CD8-positive, alpha-beta T cell (primary cell): ENCODE measurements at places on chromosomes 13 and 19. TPM values are rescaled to one million over a fixed set of nuclear protein-coding genes. Genes with fewer than 3 reads are reported as not detected.

The COL5A3 gene
- 0.94 TPM for total RNA-seq

The PCDH17 gene
- total RNA-seq = not detected

The ZNF573 gene
- total RNA-seq = 5.8 TPM

The SERP2 gene
- total RNA-seq = not detected

The TJP3 gene
- 3.4 TPM for total RNA-seq

The MFSD12 gene
- 42.7 TPM for total RNA-seq

The EPSTI1 gene
- 8.8 TPM for total RNA-seq

The KASH5 gene
- not detected for total RNA-seq

The IFNL1 gene
- not detected for total RNA-seq

The ERVV-1 gene
- total RNA-seq = not detected

GRCh38 chr19:480016-480855, 16.1 kb upstream of the MADCAM1 start:
- peak; percentile 24 for DNase-seq

- no peak for DNase-seq
These were observed 1.3 kb downstream of the GNA15 start for GRCh38 chr19:3137119-3137518.

DNA sequence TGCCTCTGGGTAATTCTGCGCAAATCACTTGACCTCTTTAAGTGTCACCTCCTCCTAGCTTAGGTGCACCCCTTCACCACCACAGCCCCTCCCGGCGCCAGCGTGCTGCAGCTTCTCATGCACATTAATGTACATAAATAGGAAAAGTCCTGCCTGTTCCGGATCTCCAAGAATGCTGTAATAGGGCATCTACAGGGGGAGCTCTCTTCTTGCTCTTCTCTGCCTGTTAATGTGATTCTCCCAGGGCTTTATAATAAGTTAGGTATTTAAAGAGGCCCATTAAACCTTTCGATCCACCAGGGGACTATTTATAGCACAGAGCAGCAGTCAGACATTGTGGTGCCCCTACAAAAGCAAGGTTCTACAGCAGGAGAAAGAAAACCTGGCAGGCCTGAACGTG, 35.3 kb downstream of the SOX1 start:
- DNase-seq = no peak

- no peak for DNase-seq
These were observed 39.5 kb upstream of the CNMD start for GRCh38 chr13:52779103-52779502.

DNA sequence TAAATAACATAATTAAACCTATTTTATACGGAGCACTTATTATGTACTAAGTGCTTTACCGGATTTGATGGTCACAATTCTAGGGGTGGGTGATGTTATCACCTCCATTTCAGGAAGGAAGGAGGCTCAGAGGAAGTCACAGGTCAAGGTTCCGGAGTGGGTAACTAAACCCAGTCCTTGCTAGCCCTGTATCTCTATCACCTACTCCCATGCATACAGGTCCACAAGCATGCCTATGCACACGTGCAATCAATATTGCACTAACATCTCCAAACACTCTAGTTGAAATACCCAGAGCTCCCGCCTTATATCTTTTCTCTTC, 17.8 kb upstream of the FOSB start:
- peak; percentile 40 for DNase-seq

DNA sequence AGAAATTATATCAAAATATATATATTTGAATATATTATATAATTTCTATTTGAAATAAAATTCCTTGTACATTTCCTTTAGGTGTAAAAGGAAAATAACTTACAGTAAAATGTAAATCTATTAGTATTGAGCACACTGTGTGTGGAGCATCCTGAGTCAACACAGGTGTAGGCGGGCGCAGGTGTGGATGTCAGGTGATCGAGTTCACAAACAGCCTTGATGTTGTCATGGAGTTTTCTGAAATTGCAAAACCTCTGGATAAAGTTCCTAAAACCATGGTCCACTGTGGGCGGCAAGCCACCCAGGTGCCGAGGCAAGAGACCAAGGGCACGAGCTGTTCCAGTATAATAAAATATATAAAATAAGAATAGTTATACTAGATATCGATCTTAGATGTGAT, 27.7 kb upstream of the MCF2L start:
- no peak for DNase-seq

DNA sequence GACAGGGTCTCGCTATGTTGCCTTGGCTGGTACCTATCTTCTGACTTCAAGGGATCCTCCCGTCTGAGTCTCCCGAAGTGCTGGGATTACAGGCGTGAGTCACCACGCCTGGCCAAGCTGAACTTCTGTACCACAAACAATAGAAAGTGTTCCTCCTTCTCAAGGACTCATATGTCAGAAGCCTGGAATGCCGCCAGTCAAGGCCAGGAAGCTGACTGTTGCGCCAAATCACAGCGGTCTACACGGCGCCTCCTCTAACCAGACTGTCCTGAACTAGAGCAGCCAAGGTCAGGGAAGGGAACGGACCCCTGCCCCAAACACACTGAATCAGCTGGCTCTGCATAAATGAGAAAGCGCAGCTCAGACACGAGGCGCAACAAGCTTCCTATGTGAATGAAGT, 14.6 kb downstream of the RAB20 start:
- DNase-seq = no peak

DNA sequence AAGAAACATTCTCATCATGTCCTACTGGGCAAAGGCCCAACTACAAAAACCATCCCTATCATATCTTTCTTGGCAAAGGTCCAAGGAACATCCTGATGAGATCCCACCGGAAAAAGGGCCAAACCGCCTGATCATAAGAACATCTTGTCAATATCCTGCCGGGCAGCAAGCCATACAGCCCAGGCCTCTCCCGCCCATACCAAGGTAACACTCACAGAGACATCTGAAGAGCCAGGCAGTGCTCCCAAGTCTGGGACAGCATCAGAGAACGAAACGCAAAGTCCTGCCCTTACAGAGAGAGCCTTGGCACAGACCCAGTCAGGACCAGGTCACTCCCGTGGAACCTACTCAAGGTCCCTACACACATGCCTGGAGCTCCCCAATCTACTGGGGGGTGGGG, 18.5 kb upstream of the ZNF331 start:
- DNase-seq = no peak

- peak; percentile 70 for DNase-seq
These were observed at the start of gene GJA3 for GRCh38 chr13:20160306-20161274. Gene GJA3 (minus strand): TSS chr13:20161052. CDS start chr13:20143288, 17,764 bp downstream.

DNA sequence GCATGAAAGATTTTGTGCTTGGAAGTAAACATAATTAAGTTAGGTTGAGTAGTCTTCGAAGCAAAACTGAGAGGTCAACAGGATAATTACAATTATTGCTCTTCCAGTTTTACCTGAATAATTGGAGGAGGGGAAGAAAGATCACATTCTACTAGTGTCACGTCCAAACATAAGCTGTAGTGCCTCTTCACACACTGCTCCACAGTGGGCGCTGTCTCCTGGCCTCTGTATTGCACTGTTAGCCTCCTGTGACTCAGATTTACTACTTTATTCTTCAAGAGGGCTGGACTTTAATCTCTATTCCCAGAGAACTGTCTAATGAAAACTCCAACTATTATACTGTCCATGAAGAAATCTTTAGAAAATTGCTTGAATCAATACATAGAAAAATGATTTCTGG, 62.9 kb downstream of the TRPC4 start:
- DNase-seq = no peak

DNA sequence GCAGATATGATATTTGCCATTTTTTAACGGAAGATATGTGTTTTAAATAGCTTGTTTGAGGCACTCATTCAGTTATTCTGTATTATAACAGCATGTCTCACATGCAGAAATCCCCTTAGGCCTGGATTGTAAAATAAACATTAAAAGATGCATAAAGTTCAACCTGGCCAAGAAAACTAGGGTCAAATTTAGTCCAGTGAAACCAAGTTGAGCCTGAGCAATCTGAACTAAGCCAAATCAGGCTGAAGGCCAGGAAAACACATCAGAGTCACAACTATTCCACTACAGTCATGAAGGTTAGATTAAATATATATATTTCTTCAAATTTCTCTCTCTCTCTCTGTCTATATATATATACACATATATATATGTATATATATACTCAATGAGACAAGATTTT, 504.8 kb downstream of the SLITRK1 start:
- no peak for DNase-seq

DNA sequence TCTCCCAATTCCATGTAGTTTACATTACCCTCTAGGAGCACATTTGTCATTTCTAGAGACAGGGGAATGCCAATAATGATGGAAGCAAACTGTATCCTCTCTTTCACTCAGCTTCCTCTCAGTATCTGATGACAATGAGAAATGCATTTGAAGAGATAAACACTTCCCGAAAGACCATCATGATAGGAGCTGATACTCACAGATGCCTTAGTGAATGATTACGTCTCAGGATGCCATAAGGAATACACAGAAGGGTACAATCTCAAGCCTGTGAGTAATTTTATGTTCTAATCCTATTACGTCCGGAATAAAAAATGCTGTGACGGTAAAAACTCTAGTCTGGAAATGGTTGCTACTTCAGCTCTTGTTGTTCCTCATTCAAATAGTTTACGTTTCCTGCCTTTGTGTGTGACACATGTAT, 663.8 kb upstream of the MIR17HG start:
- no peak for DNase-seq

GRCh38 chr19:4583961-4584669, 24.6 kb upstream of the SEMA6B start:
- DNase-seq = no peak

DNA sequence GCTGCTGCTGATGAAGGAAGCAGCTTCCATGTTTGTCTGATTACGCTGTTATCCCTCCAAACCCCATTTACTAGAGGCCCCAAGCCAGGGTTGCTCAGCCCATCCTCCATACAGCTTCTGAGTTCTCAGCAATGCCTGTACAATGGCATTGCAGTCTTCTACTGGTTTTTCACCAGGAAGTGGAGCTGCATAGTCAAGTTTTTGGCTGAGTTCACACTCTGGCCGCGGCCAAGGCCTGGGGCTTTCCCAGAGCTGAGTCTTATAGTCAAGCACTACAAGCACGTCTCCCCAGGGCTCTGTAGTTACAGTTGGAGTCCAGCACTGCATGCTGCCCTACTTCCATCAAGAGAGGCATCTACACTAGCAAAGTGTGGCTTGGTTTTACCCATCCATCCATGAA, 182.5 kb downstream of the POU4F1 start:
- no peak for DNase-seq

DNA sequence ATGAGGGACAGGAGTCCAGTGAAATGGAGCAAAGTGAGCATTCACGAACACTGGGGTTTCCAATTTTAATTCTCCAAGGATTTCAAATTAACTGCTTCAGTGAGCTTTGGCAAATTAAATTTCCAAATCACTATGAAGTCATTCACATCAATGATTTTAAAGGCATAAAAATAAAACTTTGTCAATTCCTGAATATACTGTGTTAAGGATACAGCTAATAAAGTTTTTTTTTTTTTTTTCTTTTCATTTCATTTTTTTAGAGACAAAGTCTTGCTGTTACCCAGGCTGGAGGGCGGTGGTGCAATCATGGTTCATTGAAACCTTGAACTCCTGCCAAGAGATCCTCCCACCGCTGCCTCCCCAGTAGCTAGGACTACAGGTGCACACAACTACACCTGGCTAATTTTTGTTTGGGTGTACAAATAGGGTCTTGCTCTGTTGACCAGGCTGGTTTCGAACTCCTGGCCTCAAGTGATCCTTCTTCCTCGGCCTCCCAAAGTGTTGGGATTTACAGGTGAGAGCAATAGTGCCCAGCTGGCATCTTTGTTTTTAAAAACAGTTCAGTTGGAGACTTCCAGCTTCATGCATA, 21.9 kb downstream of the RBM26 start:
- DNase-seq = no peak

- no peak for DNase-seq
These were observed 573 bp upstream of the ERCC5 start for GRCh38 chr13:102845289-102845629.

- no peak for DNase-seq
These were observed 14.8 kb downstream of the SMIM24 start for GRCh38 chr19:3465552-3465951.

GRCh38 chr13:109755997-109756396, 30.4 kb downstream of the IRS2 start:
- DNase-seq = no peak

GRCh38 chr13:37657956-37658355, 59.4 kb upstream of the POSTN start:
- DNase-seq = no peak

- DNase-seq = no peak
These were observed 16.1 kb downstream of the CKM start for GRCh38 chr19:45306518-45307027.

DNA sequence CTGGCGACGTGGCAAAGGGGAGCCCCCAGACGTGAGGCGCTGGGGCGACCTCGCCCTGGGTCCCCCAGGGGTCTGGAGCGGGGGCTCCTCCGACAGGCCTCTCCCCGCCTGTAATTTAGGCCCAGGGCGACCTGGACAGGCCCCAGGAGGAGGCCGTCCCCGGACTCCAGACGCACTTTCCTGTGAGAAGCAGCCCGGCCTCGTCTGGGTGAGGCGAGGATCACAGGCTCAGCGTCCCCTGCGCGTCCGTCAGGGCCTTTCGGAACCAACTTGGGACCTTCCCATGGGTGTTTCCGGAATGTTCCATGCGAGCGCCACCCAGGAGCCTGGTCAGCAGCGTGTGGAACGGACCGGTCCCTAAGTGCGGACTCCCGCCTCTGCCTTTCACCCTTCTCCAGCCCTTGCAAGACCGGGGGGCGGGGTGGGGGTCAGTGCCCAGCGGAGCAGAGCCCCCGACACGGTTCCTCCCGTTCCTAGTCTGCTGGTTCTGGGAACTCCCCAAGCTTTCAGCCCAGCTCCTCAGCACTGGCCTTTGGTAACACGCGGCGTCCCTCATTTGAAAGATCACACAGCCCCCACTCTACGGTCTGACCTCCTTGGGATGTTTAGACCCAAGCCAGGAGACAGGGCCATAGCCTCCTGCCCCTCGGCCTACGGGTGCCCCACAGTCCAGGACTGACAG, 1.1 kb upstream of the GRTP1 start:
- DNase-seq = no peak

GRCh38 chr19:45001087-45001739, at the start of gene RELB:
Gene RELB (plus strand): TSS chr19:45001464. CDS start chr19:45001580, 116 bp downstream.
- DNase-seq = peak; percentile 95

DNA sequence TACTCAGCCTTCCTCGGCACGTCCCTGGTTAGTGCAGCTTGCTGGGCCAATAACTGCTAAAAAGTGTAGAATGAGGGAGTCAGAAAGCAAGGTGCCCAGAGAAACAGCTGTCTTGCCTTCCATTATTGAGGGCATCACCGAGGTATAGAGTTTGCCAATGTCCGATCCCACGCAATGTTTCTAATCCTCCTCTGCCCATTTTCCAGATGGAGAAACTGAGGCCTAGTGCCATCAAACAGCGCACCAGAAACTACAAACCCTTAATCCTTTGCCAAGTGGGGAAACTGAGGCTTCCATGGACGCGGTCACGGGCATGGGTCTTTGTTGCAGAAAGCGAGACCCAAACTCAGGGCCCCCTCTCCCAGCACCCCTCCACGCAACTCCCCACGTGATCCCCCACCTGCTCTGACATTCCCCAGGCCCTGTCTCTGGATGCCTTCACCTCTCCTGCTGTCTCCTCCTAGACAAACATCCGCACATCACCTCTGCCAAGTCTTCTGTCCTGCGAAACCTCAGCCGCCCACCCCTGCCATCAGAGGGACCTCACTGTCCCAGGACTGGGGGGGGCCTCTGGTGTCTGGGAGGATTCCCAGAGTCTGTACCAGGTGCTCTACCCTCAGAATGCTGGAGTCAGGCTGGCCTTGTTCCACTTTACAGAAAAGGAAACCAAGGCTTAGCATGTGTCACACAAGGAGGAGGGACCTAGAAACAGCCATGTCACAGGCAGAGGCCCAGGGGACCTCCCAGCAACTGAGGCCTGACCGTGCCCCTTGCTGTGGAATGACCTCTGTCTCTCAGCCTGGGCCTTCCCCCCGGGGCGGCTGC, 930 bp upstream of the PDE4C start:
- DNase-seq = no peak
